Breast epithelium (tissue), 4 donors: ENCODE measurements at places on chromosomes 1 and 21. TPM values are rescaled to one million over a fixed set of nuclear protein-coding genes. Genes with fewer than 3 reads are reported as not detected.

The CR1L gene
- total RNA-seq, result not detected

The FMO1 gene
- 9.4 TPM for total RNA-seq

The NOS1AP gene
- 17.6 TPM for total RNA-seq

The KRTAP10-3 gene
- total RNA-seq, result not detected

The TMPRSS15 gene
- not detected for total RNA-seq

The EPHB2 gene
- total RNA-seq, result 4.6 TPM

The TMCO1 gene
- total RNA-seq, result 89.4 TPM

The KIAA1614 gene
- 4.3 TPM for total RNA-seq

The NR1I3 gene
- total RNA-seq, result not detected

DNA sequence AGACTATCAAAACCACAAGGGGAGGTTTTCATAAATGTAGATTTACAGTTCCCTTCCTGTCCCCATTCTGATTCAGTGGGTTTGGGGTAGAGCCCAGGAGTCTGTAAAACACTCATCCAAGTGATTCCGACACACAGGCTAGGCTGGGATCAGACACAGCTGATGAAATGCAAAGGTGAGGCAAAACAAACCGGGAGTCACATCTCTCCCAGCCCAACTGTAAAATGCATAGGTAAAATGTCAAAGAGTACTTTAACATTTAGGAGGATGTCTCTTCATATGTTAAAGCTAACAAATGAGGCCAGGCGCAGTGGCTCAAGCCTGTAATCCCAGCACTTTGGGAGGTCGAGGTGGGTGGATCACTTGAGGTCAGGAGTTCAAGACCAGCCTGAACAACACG, 45.0 kb downstream of the ZNF281 start:
- DNase-seq, result no peak

DNA sequence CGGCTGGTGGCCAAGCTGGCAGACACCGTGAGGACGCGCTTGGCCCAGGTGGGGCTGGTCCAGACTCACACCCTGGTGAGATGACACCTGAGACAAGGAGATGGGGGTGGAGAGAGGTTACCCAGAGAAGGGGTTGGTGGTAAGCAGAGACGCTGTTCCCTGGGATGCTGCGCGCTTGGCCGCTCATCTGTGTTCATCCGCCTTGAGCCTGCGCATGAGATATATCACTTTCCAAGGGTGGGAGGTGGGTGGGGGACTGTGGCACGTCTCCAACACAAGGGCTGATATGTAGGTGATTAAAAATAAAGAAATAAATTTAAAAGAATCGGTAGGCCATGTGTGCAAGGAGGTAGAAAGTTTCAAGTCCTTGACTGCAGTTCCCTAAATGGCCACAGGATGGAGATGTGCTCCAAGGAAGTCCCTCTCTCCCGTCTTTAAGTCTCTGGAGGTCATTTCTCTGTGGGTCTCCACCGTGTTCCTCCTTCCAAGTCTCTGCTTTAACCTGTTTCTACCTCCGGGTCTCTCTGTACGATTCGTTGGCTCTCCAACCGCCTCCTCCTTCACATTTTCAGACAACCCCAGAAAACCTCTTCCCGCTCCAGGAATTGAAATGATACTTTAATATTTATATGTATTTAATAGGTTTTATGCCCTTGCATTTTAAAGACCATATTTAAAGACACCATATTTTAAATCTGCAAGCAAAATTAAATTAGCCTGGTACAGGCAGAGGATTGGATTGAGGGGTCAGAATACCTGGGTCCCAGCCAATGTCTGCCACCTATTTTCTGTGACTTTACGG, 4.5 kb downstream of the TTC24 start:
- no peak for DNase-seq

GRCh38 chr1:39501666-39502065, 10.2 kb downstream of the BMP8A start:
- no peak for DNase-seq

GRCh38 chr1:1678581-1679380, 13.8 kb downstream of the SLC35E2B start:
- DNase-seq, result peak; percentile 70

DNA sequence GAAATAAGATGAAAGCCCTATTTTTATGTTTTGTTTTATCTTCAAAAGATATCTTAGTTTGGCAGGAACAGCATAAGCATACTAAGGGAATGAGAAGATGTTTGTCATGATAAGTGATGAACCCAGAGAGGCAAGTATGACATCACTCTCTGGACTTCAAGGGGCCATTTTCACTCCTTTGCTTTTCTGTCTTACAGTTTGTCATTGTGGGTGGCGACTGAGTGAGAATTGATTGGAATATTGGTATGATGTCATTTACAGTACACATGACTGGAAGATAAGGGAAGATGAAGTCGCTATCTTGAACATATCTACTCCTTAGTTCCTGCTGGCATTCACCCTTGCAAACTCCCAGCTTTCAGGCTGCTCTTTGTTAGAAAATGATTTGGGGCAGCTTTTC, 258.1 kb upstream of the RAB4A start:
- DNase-seq, result no peak

GRCh38 chr1:228416217-228416933, at the start of gene TRIM17:
Gene TRIM17, minus strand, starts transcription at chr1:228416861. Its CDS starts 1,789 bp downstream, at chr1:228415072.
- DNase-seq, result no peak

DNA sequence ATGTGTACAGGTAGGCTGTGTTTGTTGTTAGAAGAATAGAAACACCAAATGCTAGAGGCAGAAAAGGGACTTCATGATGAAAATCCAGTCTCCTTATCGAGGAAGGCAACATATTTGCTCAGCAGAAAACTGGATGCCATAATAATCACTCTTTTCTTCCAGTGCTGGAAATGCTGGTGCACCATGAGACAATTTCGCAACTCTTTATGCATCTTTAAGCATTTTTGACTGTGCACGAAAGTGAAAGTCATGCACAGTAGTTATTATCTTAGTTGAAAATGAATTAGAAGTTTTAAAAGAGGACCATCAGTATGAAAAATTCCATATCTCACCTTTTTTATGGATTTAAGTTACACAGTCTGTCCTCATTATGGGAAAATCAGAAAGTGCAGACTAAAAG, 29.1 kb downstream of the SMYD2 start:
- no peak for DNase-seq

GRCh38 chr1:172154551-172154950, 265.9 kb upstream of the C1orf105 start:
- no peak for DNase-seq

- no peak for DNase-seq
Measured at GRCh38 chr1:43444836-43445235, 8.9 kb downstream of the HYI start.

DNA sequence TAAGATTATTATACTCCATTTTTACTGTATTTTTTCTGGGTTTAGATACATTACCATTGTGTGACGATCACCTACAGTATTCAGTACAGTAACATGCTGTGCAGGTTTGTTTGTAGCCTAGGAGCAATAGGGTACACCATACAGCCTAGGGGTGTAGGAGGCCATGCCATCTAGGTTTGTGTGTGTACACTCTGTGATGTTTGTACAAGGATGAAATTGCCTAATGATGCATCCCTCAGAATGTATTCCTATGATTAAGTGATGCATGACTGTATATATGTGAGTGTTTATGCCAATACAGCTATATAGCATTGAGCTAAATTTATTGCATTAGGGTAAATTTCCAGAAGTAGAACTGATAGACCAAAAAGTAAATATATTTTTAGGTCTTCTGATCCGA, 23.3 kb downstream of the TUFT1 start:
- DNase-seq, result no peak

- no peak for DNase-seq
Measured at GRCh38 chr1:116362050-116362449, 11.0 kb upstream of the ATP1A1 start.

- no peak for DNase-seq
Measured at GRCh38 chr1:228650141-228650540, 85.1 kb upstream of the RHOU start.

- no peak for DNase-seq
Measured at GRCh38 chr1:46532498-46533178, 18.8 kb downstream of the KNCN start.

- DNase-seq, result no peak
Measured at GRCh38 chr21:31278511-31279130, 65.4 kb downstream of the TIAM1 start.

DNA sequence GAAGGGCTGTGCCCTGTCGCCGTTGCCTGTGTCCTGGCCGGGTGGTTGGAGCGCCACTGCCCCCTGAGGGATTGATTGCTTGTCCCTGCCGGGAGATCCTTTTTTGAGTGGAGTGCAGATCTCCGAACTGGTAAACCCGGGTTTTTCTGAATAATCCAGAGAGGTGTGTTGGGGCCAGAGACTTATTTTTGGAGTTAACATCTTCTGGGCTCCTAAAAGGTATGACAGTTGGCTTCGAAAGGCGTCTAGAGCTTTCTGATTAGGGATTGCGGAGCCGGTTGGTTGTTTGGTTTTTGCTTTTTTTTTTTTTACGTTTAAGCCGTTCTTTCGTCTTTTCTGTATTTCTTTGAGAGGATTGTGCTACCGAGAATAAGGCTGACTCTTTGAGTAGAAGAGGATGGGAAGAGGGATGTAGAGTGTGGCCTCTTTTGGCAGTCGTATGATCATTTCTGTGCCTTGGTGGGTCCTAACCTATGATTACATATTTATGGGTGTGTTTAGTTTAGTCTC, 756 bp downstream of the RLF start:
- no peak for DNase-seq

GRCh38 chr1:75725861-75726361, 1.4 kb downstream of the ACADM start:
- no peak for DNase-seq

DNA sequence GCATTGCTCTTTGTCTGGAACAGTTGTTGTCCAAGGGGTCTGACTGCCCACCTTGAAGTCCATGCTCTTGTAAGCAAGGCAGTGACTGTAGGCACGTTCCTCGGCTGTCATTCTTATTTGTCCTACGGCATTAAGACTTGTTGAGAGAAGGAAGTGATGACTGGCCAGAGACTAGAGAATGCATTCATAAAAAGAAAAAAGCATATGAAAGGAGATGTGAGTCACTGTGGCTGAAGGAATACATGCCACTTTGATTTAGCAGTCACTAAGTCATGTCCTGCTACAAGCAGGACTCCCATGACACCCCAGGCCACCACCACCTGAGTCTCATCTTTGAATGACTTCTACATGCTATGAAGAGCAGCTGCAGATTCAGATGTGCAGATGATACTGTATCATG, 50.5 kb downstream of the CNN3 start:
- no peak for DNase-seq

DNA sequence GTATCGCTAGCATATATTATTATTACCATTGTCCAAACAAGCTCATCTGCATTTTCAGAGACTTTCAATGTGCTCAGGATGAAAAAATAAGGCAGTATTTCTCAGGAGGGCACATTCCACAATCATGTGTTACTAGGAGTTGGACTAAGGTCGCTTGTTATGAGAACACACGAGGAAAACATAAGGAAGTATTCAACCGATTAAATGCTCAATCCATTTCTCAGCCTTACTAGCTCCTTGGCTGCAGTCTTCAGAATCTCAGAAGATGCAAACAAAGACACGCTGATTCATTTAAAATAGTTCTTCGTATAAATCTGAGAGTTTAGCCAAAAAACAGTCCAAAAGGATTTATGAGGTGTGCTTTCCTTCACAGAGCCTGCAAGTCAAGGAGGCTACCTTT, 82.0 kb upstream of the JAK1 start:
- no peak for DNase-seq
